BJ (cell line): ENCODE measurements at places on chromosomes 5 and 9. TPM values are rescaled to one million over a fixed set of nuclear protein-coding genes. Genes with fewer than 3 reads are reported as not detected.

TUSC1 gene
- polyA plus RNA-seq: 4.6 and 5.6 TPM in 2 replicates

OGN gene
- 0.02 TPM in 1 of 2 replicates, not detected in the other for polyA plus RNA-seq

PKD2L2 gene
- 0.02 TPM in 1 of 2 replicates, not detected in the other for polyA plus RNA-seq

FOXD4 gene
- polyA plus RNA-seq: 0.12 and 0.17 TPM in 2 replicates

ZNF454 gene
- 0.15 and 0.21 TPM in 2 replicates for polyA plus RNA-seq

GABRP gene
- not detected in 2 replicates for polyA plus RNA-seq

NOXA1 gene
- 0.20 and 0.32 TPM in 2 replicates for polyA plus RNA-seq

NDUFS6 gene
- polyA plus RNA-seq: 26.6 and 34.1 TPM in 2 replicates

TENT4A gene
- 4.0 and 4.1 TPM in 2 replicates for polyA plus RNA-seq

TYRP1 gene
- 0.10 and 0.13 TPM in 2 replicates for polyA plus RNA-seq

TOPORS gene
- 5.4 and 12.4 TPM in 2 replicates for polyA plus RNA-seq

ANKRD55 gene
- not detected in 2 replicates for polyA plus RNA-seq

SLC27A6 gene
- 0.06 and 0.10 TPM in 2 replicates for polyA plus RNA-seq

SLC1A3 gene
- polyA plus RNA-seq: 0.37 and 0.54 TPM in 2 replicates

PPP2R2B gene
- 0.58 and 0.69 TPM in 2 replicates for polyA plus RNA-seq

IRX2 gene
- polyA plus RNA-seq: 1.8 and 2.7 TPM in 2 replicates

DCAF12 gene
- polyA plus RNA-seq: 29.4 and 37.0 TPM in 2 replicates

SPINK5 gene
- polyA plus RNA-seq: not detected in 2 replicates

ACTBL2 gene
- 0.05 and 0.07 TPM in 2 replicates for polyA plus RNA-seq

FAM200C gene
- 1.6 and 2.9 TPM in 2 replicates for polyA plus RNA-seq

C5orf58 gene
- polyA plus RNA-seq: not detected in 2 replicates

SUSD1 gene
- 16.3 and 17.5 TPM in 2 replicates for polyA plus RNA-seq

LCN2 gene
- not detected in 2 replicates for polyA plus RNA-seq

ITGA2 gene
- polyA plus RNA-seq: 5.3 and 10.1 TPM in 2 replicates
